ENCODE measurements at places on chromosomes 4 and X. TPM values are rescaled to one million over a fixed set of nuclear protein-coding genes. Genes with fewer than 3 reads are reported as not detected.
A peak's percentile ranks its signal among the peaks of the same experiment; 100 is the strongest.

RIPPLY1 gene
- total RNA-seq: not detected

DNA sequence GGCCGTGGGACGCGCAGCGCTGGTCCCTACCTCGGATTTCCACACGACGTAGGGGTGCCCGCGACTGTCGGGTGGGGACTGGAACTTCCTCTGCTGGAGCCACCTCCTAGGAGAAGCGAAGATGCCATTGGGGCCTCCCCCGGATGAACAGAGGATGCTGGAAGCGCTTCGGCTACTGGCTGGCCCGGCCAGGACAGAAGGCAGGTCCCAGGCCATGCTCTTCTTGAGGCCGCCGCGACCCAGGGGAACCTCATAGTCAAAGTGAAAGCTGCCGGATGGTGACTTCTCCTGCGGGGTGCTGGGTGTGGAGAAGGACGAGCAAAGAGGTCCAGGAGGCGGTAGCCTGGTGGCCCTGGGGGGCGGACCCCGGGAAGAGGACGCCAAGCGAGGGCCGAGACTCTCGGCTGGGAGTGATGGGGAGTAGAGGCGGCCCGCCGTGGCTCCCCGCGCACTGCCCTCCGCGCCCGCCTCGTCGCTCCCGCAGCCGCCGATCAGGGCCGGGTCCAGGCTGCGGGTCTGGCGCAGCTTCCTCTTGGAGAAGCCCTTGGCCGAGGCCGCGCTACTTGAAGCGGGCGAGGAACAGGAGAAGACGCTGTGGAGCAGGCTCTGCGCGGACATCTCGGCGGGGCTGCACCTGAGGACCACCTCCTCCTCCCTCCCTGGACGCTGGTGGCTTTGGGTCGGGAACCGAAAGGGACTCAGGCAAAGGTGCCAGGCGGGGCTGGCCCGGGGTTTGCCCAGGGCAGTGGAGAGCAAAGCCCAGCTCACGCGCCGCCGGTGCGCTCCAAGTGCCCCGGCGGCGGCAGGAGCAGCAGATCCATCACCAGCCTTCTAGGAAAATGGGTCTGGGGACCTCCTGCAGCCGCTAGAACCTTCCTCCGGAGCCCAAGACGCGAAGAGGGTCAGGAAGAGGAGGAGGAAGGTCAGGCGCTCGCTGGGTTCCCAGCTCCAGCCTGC is 1.2 kb downstream of the ARHGAP6 start:
- no peak for DNase-seq

GRCh38 chrX:39667191-39667590 is 430.6 kb downstream of the BCOR start:
- DNase-seq: no peak

DNA sequence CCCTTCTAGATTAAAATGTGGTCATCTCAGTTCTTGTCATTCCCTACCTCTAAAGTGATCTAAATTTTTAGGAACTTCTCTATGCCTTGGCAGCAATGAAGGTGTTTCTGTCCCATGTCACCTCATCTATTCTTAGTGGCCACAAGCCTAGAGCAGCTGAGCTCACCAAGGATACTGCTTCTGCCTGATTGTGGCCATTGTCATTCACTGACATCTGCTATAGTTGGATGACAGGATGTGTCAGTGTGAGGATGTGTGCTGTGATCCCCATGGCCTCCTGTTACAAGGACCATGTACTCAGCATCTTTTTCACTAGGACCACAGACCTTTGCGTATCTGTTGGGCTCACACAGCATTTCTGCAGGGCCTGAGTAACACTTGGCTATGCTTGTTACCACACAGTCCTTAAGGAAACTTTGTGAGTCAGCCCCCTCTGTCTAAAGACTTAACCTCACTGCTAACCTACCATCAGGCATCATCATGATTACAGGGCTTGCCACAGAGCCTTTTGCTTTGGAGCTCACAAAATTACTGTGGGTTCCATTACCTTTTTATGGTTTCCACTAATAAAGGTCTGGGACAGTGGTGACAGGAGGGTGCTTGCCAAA is 421.0 kb downstream of the ADAM29 start:
- no peak for DNase-seq

DNA sequence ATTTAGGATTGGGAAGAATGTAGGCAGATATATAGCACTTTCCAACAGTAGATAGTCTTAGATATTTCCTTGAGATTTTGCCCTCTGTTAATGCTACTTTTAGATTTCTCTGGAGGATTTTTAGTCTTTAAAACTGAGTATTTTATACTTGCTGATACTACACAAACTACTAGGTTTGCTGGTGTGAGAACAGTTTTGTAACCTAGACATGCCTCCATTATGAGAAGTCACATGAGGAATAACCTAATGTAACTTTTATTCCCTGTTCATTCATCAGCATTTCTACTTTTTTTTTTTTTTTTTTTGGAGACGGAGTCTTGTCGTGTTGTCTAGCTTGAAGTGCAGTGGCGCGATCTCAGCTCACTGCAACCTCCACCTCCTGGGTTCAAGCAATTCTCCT is 137.2 kb downstream of the RAPGEF2 start:
- no peak for DNase-seq

DNA sequence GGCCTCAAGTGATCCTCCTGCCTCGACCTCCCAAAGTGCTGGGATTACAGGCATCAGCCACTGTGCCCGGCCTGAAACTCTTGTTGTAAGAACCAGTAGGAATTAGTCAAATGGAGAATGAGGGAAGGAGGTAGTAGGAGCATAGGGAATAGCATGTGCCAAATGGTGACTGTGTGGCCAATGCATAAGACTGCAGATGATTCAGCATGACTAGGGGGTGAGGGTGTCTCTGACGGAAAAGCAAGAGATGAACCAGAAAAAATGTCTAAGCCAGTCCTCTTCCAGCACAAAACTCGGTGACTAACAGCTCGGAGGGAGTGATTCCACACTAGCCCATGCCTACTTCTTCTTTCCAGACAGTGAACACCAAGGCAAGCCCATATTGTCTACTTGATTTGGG is 58.2 kb upstream of the DUSP21 start:
- no peak for DNase-seq

HSFX2 gene
- 0.35 TPM for total RNA-seq

- DNase-seq: no peak
These were observed 25.6 kb downstream of the ZDHHC9 start for GRCh38 chrX:129818123-129818522.

- DNase-seq: no peak
These were observed 4.6 kb downstream of the RAB33A start for GRCh38 chrX:130176354-130176776.

GRCh38 chr4:163665521-163666331 is 171.2 kb downstream of the TMA16 start:
- no peak for DNase-seq

- DNase-seq: peak; percentile 64
These were observed 172.7 kb downstream of the NHS start for GRCh38 chrX:17547658-17548057.

TSPAN7 gene
- 13.5 TPM for total RNA-seq

DNA sequence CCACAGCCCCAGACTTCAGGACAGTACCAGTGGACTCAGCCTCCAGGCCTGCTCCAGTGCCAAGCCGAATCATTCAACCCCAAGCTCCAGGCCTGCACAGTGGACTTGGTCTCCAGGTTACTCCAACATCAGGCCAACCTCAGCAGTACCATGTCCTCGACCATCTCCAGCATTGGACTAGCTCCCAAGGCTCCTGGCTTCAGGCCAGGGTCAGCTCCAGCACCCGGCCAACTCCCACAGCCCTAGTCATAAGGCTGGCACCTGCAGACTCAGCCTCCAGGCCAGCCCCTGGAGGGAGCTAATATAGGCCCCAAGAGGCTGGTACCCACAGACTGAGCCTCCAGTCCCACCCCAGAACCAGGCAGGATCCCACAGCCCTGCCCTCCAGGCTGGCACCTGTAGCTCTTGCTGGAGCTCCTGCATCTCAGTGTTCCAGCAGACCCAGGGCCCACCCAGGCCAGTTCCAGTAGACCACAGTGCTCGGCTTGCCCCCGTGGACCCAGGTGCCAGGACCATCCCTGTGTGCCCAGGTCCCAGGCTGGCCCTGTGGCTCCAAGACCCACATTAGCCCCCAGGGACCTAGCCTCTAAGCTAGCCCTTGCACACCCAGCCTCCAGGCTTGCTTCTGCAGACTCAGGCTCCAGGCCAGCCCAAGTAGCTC is 25.6 kb downstream of the ZMAT1 start:
- DNase-seq: no peak

DNA sequence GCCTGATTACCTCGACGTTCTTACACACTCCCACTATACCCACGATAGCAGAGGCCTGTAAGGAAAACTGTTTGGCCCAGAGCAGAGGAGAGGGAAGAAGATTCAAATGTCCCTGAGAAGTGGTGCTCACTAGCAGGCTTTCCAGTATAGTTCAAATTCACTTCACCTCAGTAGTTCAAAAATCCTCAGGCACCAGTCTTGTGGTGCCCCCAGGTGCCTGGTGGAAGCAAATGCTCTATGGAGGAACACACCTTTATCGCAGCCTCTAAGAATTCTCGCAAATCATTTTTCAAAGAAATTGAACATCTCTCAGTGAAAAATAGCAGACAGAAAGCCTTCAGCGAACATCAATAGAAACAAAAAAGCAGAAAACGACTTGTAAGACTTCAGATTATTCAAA is 12.2 kb upstream of the MTMR1 start:
- no peak for DNase-seq

GRCh38 chr4:57039345-57039744 is 60.6 kb downstream of the POLR2B start:
- DNase-seq: no peak

DNA sequence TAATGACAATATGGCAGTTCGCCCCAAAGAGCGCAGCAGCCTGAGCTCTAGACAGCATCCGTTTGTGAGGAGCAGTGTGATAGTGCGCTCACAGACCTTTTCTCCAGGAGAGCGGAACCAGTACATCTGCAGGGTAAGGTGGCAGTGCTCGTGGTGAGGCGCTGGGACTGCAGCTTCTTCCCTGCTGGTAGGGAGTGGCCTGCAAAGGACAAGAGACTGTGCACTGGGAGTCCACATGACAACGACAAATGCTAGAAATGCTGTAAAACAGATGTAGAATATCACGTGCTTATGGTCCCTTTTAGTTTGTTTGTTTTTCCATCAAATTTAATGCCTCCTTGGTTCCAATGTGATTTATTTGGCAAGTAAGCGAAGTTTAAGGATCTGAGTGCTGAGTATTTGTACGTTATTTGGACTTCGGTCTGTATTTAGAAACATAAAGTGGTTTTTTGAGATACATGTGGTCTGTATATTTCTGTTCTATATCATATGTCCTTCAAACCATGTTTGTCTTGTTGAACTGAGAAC is 35.8 kb downstream of the CLDN22 start:
- DNase-seq: no peak

IL13RA2 gene
- total RNA-seq: 0.12 TPM

DNA sequence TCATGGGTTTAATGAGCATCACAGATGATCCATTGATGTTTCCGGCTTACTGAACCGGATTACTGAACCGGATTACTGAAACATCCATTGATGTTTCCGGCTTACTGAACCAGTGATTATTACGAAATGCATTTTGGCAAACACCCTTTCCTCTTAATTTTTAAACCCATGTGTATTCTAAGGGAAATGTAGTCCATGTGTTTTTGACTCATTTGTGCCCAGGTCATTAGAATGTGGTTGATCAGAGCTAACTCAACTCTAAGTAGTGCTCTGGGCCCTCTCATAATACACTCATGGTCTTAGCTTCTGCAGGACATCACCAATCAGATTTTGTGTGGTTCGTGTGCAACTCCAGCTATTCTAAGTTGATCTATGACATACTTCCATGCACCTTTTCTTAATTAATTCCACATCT is 141.6 kb downstream of the SPATA18 start:
- no peak for DNase-seq

DNA sequence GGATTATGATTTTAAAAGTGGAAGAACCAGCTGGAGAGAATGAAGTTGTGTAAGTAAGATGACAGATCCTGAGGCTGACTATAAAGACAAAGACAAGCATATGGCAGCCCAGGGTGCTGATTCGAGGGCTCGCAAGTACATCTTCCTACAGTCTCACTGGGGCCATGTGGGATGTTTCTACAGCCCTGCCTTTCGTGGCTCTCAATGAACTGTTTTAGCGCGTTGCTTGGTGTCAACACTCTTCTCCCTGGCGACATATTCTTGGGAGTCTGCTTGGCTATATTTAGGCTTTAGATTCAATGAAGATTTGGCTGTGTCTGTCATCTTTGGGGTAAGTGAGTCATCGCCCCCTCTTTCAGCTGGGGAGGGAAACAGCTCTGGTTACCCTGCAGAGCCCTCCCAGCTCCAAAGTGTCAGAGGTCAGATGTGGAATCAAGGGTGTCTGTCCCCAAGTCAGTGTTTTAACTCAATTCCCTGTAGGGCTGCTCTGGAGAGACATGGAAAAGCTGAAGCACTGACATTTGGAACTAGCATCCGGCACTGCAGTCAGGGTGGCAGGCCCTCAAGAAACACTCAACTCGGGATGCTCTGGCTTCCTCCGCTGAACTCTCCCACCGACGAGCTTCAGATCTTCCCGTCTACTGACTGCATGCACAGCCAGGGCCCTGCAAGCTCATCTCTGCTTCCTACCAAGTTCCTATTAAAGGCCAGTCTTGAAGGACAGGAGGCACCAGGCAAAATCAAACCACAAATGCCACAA is 65.7 kb downstream of the GATB start:
- DNase-seq: no peak
